ENCODE measurements at places on chromosomes 2 and 18. TPM values are rescaled to one million over a fixed set of nuclear protein-coding genes. Genes with fewer than 3 reads are reported as not detected.

Gene MOCOS
- total RNA-seq, result 2.7 TPM

Gene COL4A3
- total RNA-seq, result 1.6 TPM

Gene KCNS3
- total RNA-seq, result 1.1 TPM

Gene ACOXL
- total RNA-seq, result not detected

Gene SEPTIN10
- 44.1 TPM for total RNA-seq

Gene PPP1CB
- 133 TPM for total RNA-seq

Gene ABCG8
- total RNA-seq, result not detected

Gene TNFRSF11A
- total RNA-seq, result 9.5 TPM

Gene TEX44
- total RNA-seq, result not detected

Gene KATNAL2
- total RNA-seq, result 1.4 TPM

Gene TGOLN2
- 84.0 TPM for total RNA-seq

Gene EGR4
- 0.28 TPM for total RNA-seq

Gene UNC80
- not detected for total RNA-seq

Gene CKAP2L
- total RNA-seq, result 15.9 TPM

Gene TPRKB
- 77.9 TPM for total RNA-seq

Gene MAP3K19
- total RNA-seq, result not detected

Gene KIF5C
- total RNA-seq, result 0.32 TPM

Gene GCC2
- 10.5 TPM for total RNA-seq

Gene ASB18
- not detected for total RNA-seq

Gene NT5C1B
- not detected for total RNA-seq

Gene TLX2
- 0.48 TPM for total RNA-seq

Gene FMNL2
- 27.9 TPM for total RNA-seq

Gene STRADB
- 20.5 TPM for total RNA-seq

Gene ANO7
- total RNA-seq, result 1.9 TPM

Gene MARCHF4
- 27.4 TPM for total RNA-seq

Gene KLHL14
- not detected for total RNA-seq

Gene ABCG5
- not detected for total RNA-seq

Gene APCDD1
- total RNA-seq, result not detected

Data from A549 treated with Mapracorat at 1 μM for 4 hours (cell line).